ENCODE measurements at places on chromosomes 2 and 18. TPM values are rescaled to one million over a fixed set of nuclear protein-coding genes. Genes with fewer than 3 reads are reported as not detected.

APOB gene
- total RNA-seq: 0.13 TPM

DNA sequence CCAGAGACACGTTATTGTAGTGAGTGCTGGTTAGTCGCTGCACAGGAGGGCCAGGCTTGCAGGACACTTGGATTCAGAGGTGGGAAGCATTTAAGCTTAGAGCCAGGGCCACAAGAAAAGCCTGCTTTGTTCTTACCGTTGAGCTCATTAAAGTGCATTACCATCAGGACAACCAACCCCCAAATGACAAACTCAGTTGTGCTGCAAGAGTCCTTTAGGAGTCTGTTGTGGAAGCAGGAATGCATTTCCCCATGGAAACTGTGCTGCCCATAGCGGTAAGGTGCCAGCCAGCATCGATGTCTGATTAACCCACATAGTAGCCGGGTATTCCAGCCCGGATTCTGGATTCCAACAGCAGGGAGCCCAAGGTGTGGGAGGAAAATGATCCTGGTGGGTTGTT, 23.4 kb upstream of the REEP1 start:
- no peak for DNase-seq

RSAD2 gene
- 0.25 TPM for total RNA-seq

LCT gene
- total RNA-seq: not detected

GRCh38 chr2:145615626-145616025, 1095.7 kb upstream of the ZEB2 start:
- DNase-seq: no peak

GPR39 gene
- not detected for total RNA-seq

DNA sequence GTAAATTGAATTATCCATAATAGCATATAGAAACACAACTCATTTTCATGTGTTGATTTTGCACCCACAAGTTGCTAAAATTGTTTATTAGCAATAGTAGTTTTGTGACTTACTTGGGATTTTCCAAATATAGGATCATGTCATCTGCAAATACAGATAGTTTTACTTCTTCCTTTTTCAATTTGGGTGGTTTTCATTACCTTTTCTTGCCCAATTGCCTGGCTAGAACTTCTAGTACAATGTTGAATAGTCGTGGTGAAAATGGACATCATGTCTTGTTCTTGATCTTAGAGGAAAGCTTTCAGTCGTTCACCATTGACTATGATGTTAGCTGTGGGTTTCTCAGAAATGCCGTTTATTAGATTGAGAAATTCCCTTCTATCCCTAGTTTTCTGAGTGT, 60.2 kb upstream of the TCF7L1 start:
- DNase-seq: no peak

DNA sequence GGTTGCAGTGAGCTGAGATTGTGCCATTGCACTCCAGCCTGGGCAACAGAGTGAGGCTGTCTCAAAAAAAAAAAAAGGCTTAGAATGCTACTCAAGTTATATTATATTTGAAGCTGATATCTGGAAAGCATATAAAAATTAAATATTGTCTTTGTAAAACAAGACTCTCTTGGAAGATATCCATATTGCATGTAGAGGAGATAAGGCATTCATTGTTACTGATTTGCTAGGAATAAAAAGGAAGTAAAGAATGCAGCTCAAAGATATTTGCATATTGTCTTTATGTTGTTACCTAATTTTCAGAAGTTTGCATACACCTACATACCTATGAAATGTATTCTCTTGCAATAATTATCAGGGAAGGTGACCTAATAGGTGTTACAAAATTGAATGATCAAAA, 79.4 kb downstream of the MYOM1 start:
- DNase-seq: no peak

- DNase-seq: no peak
These were observed 1472.3 kb upstream of the CELF4 start for GRCh38 chr18:39037925-39038324.

GRCh38 chr2:19536136-19536535, 177.7 kb upstream of the OSR1 start:
- no peak for DNase-seq

DNA sequence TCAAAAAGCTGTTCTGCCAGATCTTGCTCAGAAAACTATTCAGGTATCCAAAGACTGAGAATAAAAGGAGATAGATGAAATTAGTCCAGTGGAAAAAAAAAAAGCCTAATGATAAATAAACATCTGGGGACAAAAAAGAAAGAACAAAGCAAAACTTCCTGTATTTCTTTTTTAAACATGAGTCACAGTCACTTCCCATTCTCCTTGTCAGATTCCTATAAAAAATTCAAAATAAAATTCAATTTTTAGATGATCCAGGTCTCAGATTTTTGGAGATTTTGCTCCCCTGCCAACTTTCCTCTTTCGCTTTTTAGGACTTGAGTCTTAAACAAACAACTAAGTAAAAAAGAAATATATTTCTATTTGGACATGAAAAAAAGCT, 127.4 kb downstream of the MEIS1 start:
- DNase-seq: no peak

TRIM43 gene
- not detected for total RNA-seq

MBOAT2 gene
- total RNA-seq: 4.5 TPM

- peak; percentile 36 for DNase-seq
These were observed 23.7 kb downstream of the TMEM127 start for GRCh38 chr2:96241900-96242611.

MERTK gene
- total RNA-seq: 14.0 TPM

- no peak for DNase-seq
These were observed 93.2 kb downstream of the CD226 start for GRCh38 chr18:69854455-69854854.

CXCR4 gene
- 26.8 TPM for total RNA-seq

SLC19A3 gene
- total RNA-seq: under 0.01 TPM

All from dermis microvascular lymphatic vessel endothelial cell (primary cell).